ENCODE measurements at places on chromosomes 6 and 20. TPM values are rescaled to one million over a fixed set of nuclear protein-coding genes. Genes with fewer than 3 reads are reported as not detected.

- no peak for DNase-seq
Measured at GRCh38 chr20:61307686-61308476, 55.8 kb downstream of the CDH4 start.

DNA sequence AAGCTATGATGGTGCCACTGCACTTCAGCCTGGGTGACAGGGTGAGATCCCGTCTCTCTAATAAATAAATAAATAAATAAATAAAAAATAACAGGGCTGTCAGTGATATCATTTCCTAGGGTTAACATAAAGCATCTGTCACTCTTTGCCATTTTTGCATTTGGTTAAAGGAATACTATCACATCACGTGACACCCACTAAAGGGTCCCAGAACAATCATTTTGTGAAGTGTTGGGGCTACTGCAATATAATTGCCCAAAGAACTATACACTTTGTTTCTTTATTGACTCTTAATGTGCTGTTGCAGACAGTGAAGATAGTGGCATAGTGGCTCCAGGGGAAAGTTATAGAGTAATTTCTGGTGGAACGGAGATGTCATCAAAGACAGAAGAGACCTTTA, 176.5 kb upstream of the MMS22L start:
- DNase-seq = no peak

DNA sequence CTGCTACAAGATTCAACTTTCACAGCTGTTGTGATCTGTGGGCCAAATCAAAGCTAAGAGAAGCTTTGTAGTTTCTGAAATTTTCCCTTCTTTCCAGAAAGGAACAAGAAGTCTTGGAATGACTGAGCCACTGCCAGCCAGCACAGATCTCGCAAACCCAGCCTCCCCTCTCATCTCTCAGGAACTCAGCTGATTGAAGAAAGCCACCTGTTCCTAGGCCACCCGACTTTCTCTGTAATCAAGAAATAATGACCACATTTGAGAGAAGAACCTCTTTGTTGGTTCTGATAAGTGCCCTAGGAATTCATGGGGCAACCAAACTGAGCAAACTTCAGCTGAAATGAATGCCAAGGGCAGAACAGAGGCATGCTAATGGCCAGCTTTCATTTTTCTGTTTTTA, 61.7 kb downstream of the HDGFL1 start:
- no peak for DNase-seq

The C6orf58 gene
- total RNA-seq = not detected

The HNF4A gene
- total RNA-seq = 28.5 TPM

The MAPK13 gene
- total RNA-seq = 32.2 TPM

All from body of pancreas (tissue), 4 donors.